GM03348 (cell line): ENCODE measurements at places on chromosomes 13 and 19.

GRCh38 chr19:3275583-3276340 lies 51.3 kb downstream of the CELF5 start:
- DNase-seq: peak; percentile 98

DNA sequence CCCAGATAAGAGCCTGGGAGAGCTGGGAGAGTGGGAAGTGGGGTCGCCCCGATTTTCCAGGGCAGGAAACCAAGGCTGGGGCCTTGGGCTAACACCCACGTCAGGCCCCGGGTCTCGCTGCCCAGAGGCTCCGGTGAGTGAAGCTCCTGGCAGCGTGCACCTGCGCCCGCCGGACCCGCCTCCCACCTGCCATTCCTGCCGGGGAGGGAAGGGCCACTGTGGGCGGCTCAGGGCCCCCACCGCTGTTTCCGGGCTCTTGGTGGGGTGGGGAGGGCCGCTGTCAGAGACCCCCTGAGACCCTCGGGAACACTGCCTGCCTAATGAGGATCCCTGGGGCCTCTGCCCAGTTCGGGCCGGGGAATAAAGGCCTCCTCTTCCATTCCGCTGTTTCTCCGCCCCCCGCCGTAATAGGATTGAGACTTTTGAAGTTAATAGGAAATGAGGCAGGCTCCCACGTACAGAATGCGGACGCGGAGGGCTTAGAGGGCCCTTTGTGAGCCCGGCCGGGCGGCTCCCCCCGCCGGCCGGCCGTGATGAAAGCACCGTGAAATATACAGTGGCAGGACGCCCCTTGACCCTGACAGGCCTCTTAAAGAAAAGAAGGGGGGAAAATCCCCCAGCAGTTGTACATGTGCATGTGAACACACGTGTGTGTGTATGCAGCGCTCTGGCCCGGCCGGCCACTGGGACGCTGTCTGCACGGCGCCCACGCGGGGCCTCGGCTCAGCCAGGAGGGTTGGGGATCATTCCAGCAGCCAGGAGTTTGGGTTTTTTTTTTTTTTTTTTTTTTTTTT lies 33.2 kb downstream of the EFNA2 start:
- no peak for DNase-seq

- no peak for DNase-seq
Observed at GRCh38 chr13:57969951-57970350, 338.4 kb downstream of the PCDH17 start.

DNA sequence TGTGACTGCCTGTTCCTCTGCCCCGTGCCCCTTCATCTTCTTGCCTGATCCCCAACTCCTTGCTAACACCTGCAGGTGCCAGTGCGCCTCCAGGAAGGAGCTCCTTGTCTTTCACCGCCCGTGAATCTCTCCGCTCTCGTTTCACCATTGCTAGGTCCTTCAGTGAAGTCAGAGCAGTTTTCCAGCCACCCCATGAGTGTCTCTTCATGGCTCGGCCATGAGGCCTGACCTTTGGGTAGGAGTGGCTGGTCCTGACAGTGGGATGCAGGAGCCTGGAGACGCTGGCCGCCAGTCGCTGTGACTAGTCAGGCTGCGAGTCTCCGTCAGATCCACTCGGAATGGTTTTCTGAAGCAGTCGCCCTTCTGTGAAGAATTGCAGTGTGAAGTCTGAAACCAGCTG lies 43.8 kb downstream of the ING1 start:
- DNase-seq: no peak

DNA sequence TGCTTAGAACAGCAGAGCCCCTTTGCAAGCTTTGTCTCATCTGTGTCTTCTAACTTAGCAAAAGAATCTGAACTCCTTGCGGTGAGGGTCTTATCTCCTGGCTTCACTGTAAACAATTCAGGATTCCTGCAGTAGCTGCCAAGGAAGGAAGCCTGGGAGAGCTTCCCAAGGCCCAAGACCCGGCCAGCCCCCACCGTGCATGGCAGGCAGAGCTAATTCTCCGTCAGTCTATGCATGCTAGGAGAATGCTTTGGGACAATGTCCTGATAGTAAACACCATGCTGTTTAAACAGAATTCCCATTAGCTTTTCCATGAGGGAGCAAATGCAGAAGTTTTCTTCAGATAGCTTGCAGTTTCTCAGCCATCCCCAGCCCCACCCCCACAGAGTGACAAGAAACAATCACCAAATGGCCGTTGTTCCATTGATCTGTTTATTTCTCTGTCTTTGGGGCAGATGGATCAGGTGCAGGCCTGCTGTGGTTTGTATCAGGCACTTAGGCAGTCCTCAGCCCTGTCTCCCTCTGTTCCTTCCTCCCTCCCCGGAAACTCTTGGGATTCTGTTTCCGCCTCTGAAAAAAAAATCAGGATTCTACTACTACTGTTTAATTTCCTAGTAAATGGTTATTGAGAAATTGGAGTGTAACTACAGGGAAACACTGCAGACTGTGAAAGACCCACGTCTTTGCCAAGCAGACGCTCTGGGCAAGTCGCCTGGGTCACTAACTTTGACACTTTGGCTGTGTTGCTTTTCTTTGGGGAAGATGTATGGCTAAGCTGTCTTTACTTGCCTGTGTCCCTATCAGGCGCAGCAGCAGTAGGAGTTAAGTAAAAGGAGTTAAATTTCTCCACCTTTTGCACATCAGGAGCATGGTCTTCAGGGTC lies 40.7 kb upstream of the SPATA13 start:
- no peak for DNase-seq

GRCh38 chr19:2058570-2059421 lies 7.8 kb upstream of the MKNK2 start:
- no peak for DNase-seq

DNA sequence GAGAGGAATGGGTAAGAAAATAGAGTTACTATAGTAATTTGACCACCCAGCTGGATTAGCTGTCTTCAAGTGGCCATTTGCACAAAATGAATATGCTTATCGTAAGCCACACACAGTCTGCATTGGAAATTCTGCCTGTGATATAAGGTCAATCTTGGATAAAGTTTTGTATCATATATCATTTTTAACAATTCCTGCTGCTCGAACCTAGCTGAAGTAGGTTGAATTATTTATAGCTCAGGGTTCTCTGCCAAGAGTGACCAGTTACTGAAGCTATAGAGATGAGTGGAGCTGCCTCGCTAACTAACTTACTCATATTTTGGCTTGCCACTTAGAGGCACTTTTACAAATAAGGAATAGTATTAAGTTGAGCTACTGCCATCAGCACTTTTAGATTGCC lies 220.9 kb downstream of the RGCC start:
- DNase-seq: peak; percentile 48
